Mesothelial cell of epicardium (in vitro differentiated cells): ENCODE measurements at places on chromosomes 5 and 9.

DNA sequence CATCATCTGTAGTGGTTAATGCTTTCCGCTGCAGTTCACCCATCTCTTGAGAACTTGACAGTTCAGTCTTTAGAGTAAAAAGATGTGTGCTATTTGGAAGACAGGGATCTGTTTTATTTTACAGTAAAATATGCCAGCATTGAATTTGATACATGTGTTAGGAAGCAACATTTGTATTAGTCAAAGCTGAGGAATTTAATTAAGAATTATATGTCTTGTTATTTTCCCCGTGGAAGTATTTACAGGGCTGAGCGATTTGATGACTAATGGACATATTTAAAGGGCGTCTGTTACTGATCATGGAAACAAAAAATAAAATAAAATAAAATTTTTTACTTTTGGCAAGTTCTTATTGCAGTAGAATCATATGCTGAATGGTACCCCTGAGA is 101.3 kb downstream of the PAM start:
- DNase-seq: no peak

GRCh38 chr9:130340011-130340410 is 74.5 kb downstream of the HMCN2 start:
- DNase-seq: no peak

DNA sequence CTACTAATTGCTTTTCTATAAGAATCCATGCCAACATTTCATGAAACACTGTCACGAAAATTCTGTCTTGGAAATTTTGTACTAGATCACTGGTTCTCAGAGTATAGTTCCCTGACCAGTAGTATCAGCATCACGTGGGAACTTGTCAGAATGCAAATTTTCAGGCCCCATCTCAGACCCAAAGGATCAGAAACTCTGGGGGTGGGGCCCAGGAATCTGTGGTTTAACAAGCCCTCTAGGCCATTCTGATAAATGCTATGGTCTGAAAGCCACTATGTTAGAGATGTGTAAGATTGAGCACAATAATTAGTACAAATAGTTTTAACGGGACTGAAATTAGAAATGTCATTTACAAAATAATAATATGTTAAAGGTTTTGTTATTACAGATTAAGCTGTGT is 615.7 kb upstream of the ARRDC3 start:
- DNase-seq: no peak

- no peak for DNase-seq
Measured at GRCh38 chr9:108345826-108346225, 510.0 kb downstream of the ACTL7B start.

GRCh38 chr5:114097570-114097969 is 264.3 kb upstream of the KCNN2 start:
- no peak for DNase-seq
